T-helper 1 cell (primary cell): ENCODE measurements at places on chromosomes 4 and X.

GRCh38 chr4:97238956-97239666, 904.2 kb downstream of the STPG2 start:
- no peak for DNase-seq

DNA sequence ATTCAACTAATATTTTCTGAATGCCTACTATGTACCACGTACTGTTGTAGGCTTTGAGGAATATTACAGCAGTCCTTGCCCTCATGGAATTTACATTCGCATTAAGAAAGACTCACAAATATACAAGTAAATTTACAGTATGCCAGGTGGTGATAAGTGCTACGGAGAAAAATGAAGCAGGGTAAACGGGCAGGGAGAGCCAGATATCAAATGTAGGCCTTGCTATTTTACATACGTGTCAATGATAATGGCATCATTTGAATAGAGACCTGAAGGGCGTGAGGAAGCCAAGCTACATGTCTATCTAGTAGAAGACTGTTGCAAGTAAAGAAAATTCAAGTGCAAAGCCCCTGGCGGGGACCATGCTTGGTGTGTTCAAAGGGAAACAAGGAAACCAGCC, 65.2 kb downstream of the AMMECR1 start:
- DNase-seq, result no peak

DNA sequence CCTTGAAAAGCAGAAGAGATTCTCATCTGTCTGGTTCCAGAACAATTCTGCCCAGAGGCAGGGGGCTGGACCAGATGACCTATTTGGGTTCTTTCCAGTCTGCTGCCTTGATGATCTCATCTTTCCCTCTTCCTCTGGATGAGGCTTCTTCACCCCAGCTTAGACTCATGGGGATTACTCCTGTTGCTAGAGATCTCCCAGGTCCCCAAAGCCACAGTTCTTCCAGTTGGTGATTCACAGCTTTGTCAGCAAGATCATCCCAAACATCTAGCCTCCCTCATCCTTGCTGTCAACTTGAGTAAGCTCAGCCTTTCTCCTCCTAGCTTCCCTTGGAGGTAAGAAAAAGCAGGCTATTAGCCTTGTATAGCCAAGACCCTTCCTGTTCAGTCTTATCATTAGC, 64.2 kb upstream of the PJA1 start:
- no peak for DNase-seq

DNA sequence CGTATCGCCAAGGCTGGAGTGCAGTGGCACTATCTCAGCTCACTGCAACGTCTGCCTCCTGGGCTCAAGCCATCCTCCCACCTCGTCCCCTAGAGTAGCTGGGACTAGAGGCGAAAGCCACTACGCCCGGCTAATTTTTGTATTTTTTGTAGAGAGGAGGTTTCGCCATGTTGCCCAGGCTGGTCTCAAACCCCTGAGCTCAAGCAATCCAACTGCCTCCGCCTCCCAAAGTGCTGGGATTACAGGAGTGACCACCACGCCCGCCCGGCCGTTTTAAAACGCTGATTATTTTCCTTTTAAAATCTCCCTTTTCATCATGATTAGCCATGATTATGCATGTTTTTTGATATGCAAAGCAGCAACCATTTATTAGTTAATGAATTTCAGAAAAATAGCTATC, 2.2 kb downstream of the N4BP2 start:
- DNase-seq, result no peak

GRCh38 chrX:97168646-97169045, 284.9 kb downstream of the RPA4 start:
- no peak for DNase-seq

GRCh38 chr4:121255986-121256750, 92.0 kb upstream of the TNIP3 start:
- peak; percentile 93 for DNase-seq

DNA sequence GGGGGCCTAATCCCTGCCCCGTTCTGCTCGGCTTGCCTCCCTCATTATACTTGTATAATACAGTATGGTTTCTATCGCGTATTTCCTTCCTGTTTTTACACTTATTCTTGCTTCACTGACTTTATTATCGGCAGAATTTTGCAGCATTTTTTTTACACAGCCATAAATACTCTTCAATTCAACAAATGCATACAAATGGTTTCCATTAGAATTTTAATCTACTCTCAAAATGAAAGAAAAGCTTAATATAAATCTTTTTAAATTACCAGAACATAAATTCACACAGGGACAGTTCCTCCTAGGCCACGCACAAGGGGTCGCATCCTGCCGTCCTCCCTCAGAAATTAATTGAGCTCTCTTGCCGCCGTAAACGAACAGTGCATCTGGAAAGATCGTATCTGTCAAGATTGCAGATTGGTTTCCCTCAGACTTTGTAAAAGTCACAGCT, 42.9 kb downstream of the DCTD start:
- DNase-seq, result no peak

DNA sequence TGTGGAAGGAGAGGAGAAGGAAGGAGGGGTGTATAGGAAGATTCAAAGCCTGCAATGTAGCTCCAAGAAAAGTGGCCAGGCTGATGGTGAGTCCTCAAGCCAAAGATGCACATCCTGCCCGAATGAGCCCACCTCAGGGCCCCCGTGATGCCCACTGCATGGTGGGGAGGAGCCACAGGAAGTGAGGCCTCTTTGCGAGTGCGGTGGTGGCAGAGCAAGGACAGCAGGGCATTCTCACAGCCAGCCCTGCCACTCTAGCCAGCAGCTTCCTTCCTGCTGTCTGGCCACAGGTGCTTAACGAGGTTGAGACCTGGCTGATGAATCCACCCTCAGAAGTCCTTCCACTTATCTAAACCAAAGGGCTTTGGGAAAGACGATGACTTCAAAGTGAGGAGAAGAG, 55.8 kb downstream of the BCOR start:
- DNase-seq, result no peak

DNA sequence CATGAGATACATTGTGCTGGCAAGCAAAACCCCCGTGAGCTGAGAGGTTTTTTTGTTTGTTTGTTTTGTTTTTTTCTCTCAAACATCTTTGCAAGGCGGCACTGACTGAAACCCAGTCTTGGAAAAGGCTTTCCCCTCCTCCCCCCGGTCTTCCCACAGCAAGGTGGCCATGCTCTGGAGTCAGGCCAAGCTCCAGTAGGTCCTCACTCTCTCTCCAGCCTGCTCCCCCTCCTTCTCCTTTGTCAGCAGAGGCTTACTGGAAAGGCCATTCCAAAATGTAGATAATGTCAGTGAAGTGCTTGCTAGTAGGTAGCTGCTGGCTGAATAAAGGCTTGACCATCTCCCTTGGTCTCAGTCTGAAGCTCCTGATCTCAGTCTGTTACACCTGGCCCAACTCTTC, 32.6 kb downstream of the FRMPD3 start:
- no peak for DNase-seq

- no peak for DNase-seq
Measured at GRCh38 chrX:109373468-109373867, 108.4 kb downstream of the GUCY2F start.

GRCh38 chr4:39043861-39044363, 11.7 kb upstream of the TMEM156 start:
- no peak for DNase-seq

- no peak for DNase-seq
Measured at GRCh38 chr4:153937289-153937688, 148.4 kb upstream of the SFRP2 start.

- DNase-seq, result no peak
Measured at GRCh38 chr4:52670121-52670520, 11.0 kb upstream of the USP46 start.

GRCh38 chr4:102299354-102300107, 45.8 kb downstream of the SLC39A8 start:
- no peak for DNase-seq

- DNase-seq, result no peak
Measured at GRCh38 chrX:30615229-30615628, 37.7 kb upstream of the TASL start.

DNA sequence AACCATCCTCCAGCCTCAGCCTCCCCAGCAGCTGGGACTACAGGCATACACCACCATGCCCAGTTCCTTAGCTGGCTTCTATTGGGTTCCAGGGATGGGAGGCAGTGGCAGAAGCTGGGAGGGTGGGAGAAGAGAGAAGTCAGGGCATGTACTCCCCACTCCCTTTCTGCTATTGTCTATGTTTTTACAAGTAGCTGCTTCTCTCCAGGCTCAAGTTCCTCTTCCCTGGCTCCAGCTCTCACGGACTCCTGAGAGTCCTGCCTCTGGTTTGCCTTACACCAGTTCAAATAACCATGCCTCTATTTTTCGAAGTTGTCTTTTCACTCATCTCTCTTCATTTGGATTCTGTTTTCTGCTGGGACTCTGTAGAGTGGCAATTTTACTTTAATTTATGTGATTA, 2.9 kb downstream of the TBC1D9 start:
- DNase-seq, result no peak

GRCh38 chrX:69988955-69989394, 60.8 kb downstream of the AWAT2 start:
- DNase-seq, result no peak

DNA sequence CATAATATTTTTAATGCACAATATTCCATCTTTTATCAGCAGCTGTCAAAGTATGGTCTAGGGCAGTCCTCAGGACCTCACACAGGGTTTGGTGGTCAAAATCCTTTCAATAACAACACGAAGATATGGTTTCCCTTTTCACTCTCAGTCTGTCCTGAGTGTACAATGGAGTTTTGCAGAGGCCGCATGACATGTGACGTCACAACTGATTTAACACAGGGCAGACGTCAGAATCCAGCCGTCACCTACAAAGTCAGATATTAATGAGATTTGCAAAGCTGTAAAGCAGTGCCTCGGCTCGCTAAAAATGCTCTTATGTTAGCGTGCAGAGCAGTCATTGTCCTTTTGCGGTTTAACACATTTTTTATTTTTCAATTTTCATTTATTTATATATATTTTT, 12.5 kb downstream of the ABLIM2 start:
- DNase-seq, result no peak

- no peak for DNase-seq
Measured at GRCh38 chr4:159383562-159383931, 280.7 kb downstream of the RAPGEF2 start.

DNA sequence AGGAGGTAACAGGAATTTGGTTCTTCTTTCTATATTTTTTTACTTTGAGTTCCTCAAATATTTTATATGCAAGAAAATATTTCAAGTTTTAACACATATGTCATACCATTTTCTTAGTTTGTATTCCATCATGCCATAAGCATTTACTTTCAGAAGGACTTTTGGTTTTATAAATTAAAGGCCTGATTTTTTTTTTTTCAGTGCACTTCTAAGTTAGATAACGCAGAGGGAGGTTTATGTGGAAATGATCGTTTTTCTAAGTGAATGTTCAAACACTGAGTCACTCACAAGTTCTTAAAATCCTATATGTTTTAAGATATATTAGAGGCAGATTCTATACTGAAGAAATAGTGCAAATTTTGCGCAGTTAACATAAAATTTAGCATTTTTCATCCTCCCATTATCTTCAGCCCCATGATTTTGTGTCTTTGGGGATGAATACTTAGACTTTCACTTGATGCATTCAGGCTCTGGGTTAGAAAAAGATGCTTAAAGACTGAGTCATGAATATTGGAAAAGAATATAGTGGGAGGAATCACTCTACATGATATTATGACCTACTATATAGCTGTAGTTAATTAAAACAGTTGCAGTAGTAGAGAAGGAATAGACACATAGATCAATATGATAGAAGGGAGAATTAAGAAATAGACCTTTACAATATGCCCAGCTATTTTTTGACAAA, 54.9 kb downstream of the COL4A5 start:
- DNase-seq, result no peak

DNA sequence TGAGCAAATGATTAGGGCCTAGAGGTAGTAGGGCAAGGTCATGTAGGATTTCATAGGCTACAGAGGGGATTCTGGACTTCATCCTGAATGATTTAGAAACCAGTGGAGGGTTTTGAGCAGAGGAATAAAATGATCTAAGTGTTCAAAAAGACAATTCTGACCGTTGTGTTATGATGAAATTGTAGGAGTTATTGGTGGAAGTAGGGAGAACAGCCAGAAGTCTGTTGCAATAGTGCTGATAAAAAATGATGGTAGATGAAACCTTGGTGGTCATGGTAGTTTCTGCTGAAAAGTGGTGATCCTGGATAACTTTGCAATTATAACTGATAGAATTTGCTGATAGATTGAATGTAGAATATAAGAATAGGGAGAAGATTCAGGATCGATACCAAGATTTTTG, 60.2 kb downstream of the MID1IP1 start:
- no peak for DNase-seq

- DNase-seq, result no peak
Measured at GRCh38 chrX:113726009-113726408, 857.9 kb upstream of the HTR2C start.

- no peak for DNase-seq
Measured at GRCh38 chrX:39716802-39717540, 380.8 kb downstream of the BCOR start.

DNA sequence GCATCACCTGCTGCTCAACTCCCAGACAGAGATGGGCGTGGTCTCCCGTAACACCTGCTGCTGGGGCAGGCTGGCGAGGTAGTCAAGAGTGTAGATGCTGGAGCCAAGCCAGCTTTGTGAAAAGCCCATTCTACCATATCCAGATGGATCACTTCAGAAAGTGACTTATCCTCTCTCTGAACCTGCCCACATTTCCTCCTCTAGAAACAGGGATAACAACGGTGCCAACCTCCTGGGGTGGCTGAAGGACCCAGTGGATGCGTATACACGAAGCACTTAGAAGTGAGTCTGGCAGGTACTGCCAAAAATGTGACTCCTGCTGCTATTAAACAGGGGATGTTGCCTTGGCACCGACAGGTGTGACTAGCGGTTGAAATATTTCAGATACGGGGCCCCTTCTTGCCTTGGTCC, 95.8 kb downstream of the SORBS2 start:
- no peak for DNase-seq

DNA sequence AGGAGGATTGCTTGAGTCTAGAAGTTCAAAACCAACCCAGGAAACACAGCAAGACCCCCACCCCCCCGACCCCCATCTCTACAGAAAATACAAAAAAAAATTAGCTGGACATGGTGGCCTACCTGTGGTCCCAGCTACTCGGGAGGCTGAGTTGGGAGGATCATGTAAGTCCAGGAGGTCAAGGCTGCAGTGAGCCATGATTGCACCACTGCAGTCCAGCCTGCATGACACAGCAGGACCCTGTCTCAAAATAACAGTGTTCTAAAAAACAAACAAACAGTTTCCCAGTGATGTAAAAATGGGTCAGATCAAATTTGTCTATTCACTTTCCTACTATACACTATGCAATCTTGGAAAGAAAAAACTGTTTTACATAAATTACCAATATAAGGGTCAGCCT, 2.0 kb upstream of the CBR4 start:
- no peak for DNase-seq

- DNase-seq, result no peak
Measured at GRCh38 chr4:56731857-56732256, 50.8 kb upstream of the HOPX start.

DNA sequence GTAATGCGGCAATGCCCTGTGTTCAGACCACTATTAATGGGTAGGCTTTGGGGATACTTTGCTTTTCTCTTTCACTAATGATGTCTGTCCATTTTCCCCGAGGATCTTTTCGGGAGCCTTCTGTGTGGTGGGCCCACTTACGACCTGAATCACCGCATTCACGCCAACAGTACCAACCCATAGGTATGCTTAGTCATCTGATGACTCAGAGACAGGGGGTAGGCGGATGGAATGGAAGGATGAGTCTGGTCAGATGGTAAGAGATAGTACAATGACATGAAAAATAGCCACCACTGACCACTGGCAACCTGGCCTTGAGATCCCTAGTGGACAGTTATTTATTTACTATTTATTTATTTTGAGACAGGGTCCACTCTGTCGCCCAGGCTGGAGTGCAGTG, 76.0 kb upstream of the DHRSX start:
- no peak for DNase-seq
